ENCODE measurements at places on chromosomes 3 and 15.

- DNase-seq, result no peak
Observed at GRCh38 chr15:89512631-89513030, 16.2 kb upstream of the RHCG start.

DNA sequence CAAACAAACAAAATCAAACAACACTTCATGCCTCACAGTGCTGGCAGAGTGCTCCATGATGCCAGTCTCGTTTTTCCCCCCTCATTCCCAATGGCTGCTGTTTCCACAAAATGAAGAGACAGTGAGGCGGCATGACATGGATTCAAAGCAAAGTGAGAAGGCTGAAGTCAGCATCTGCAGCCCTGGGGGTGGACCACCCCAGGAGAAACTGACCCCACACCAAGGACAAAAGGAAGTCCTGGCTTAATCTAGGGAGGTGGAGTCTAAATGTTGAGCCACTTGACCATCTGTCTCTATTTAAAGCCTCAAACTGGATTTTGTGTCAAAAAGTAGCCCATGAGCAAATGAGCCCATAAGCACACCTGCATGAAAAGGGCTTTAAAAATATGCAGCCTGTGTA, 151.2 kb upstream of the RORA start:
- no peak for DNase-seq

GRCh38 chr3:52204337-52205073, 6.5 kb downstream of the ALAS1 start:
- DNase-seq, result peak; percentile 73

- no peak for DNase-seq
Observed at GRCh38 chr3:125137358-125138033, 75.1 kb downstream of the SLC12A8 start.

GRCh38 chr15:80456517-80457492, 52.6 kb downstream of the ARNT2 start:
- DNase-seq, result no peak

GRCh38 chr3:113745756-113746547, at the start of gene NAA50:
Gene NAA50, minus strand, starts transcription at chr3:113746249. Its CDS starts 300 bp downstream, at chr3:113745949.
- DNase-seq, result peak; percentile 91

- DNase-seq, result no peak
Observed at GRCh38 chr3:149167898-149168297, 38.5 kb downstream of the HPS3 start.

DNA sequence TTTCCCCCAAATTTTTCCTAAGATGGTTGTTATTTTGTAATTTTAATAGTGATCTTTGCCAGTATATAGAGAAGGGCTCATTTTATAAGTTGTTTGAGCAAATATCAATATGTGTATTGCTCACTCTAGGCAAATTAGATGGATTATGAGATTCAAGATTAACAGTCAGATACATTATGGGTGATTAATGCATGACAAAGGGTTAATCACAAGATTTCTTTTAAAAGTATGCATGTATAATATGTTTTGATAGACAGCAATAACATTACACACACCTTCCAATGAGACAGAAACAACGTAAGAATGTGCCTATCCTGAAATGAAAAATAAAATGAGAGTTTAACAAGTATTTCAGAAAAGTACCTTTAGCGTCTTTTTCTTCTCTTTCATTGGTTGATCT, 547.6 kb upstream of the AGTR1 start:
- DNase-seq, result no peak

- no peak for DNase-seq
Observed at GRCh38 chr15:38899300-38899699, 334.7 kb upstream of the RASGRP1 start.

DNA sequence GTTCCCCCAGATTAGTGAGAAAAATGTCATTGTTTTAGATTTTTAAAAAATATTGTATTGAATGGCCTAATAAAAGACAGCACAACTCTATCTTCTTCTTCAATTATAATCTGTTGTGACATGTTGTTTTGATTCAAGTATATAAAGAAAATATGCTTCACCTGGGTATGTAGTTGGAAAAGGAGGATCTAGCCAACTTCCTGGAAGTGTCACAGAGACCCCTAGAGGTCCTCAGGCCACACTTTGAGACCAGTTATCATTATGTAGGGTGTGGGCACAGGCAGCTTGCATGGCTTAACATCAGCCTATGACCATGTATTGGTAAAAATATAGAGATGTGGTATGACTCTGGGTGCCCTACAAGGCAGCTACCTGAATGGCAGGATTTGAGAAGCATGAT, 14.7 kb upstream of the RYR3 start:
- peak; percentile 12 for DNase-seq

DNA sequence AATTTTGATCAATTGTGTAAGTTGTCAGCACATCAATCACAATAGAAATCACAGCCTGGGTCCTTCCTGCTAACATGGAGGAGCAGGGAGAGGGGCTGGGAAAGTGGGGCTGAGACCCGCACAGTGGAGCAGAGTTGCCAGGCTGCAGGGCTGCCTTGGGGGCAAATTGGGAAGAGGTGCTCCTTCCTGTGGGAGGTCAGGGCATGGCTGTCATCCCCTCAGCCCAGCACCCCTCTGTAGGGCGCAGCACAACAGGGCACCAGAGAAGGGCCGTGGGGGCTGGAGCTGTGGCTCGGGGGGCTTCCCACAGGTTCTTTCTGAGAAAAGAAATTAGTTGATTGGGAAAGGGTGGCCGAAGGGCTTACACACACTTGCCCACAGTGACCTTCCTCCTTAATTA, 126.3 kb downstream of the NSMCE3 start:
- no peak for DNase-seq

DNA sequence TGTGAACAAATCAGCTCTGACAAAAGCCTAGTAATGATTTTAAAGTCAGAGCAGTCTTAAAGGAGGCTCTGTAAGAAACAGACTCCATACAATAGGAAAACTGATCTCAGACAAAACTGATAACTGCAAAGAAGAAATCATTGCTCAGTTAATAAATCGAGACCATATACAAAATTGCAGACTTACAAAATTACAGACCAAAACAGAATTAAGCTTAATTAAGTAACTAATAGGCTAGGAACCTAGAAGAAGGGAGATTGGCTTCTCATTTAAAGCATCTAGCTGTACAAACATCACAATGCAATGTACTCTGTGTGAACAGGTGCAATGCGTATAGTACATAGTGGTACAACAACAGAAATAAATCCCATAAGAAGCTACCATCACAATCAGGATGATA, 46.3 kb downstream of the ZBTB20 start:
- peak; percentile 35 for DNase-seq

DNA sequence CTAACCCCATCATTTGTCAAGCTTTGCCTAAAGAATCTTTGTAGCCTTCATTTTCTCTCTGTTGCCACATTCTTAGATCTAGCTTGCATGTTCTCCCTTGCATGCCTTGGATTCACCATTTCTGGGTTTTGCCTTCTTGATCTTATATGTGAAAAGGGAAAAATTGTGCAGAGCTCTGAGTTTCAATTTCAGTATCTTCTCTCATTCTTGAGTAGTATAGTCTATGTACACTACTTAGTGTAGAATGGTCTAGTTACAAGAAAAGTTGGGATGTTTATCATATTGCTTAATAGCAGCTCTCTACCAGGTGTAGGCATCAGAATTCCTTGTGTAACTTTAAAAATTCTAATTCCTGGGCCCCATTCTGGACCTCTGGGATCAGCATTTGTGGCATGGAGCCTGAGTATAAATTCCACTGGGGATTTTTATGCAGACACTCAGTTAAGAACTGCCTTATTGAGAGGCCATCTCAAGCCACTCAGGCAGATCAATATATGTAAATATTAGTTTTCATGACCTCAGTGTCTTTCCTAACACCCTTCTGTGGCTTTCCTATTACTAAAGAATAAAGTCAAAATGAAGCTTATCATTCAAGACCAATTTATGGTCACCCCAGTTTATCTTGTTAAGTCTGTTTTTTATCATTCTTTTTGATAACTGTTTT, 23.4 kb downstream of the GTF2E1 start:
- DNase-seq, result no peak

DNA sequence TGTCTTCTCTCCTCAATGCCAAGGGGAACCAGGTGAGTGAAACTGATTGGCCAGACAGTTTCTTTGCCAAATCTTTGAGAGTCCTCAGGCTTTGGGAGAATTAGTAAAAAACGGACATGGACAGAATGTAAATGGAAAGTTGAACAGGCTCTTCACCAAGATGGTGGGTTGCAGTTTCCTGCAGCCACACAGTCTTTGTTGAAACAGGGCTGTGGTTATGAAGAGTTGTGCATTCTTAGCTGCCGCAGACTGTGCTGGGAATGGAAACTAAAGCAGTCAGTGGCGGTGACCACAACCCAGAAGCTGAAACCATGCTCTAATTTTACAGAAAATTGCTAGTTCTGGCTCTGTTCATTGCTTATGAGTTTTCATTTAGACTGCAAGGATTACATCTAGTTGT, 42.1 kb upstream of the TASOR start:
- no peak for DNase-seq

DNA sequence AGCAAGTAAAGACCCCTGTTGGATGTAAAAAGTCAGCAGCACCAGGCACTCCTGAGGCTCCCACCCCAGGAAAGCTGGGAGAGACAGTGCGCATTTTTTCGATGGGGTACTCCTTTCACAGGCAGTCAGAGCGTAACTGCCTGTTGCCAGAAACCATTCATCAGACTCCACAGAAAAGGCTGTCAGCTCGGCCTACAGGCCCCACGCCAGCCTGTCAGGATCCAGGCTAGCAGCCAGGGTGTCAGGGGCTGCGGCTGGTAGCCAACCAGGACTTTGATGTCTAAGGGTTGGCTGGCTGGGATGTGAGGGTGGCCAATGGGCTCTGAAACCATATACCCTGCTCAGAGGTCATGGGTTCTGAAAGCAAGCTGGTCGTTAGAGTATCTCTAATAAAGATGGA, 164.5 kb downstream of the WNT5A start:
- DNase-seq, result no peak

DNA sequence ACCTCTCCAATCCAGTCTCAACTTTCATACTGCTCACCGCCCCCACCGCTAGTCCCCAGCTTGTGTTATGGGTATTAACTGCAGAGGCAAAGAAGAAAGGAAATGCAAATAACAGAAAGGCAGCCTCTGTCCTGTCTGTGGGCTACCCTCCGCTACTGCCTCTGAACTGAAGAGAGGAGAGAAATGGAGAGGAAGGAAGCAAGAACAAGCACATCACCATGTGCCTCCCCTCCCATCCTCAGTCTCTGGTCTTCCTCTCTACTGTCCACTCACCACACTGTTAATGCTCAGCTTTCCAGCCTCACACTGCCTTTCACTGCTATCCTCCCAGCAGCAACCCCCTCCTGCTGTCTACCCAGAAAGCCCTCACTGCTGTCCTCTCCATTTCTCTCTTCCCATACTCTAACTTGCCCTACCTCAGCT, 139.0 kb upstream of the SLC2A2 start:
- no peak for DNase-seq

DNA sequence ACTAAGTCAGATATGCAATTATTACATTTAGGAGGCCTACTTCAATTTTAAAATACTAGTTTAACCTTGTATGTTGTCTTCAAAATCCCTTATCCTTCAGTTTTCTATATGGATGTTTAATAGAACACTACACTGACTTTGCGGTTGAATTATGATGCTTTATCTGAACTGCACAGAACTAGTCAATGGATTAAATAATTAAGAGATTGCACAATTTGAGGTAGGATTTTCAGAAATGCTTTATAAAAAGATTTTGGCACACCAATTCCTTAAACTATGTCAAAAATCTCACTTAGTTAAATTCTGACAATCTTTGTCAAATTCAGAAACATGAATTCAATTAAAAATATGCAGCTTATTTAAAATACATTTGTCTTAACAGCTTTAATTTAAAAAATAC, 28.1 kb downstream of the ATOSA start:
- no peak for DNase-seq

- DNase-seq, result no peak
Observed at GRCh38 chr3:101865751-101866509, 16.6 kb downstream of the NFKBIZ start.

- DNase-seq, result no peak
Observed at GRCh38 chr3:118380576-118380975, 654.1 kb downstream of the IGSF11 start.

- DNase-seq, result no peak
Observed at GRCh38 chr15:101558221-101558941, 68.9 kb upstream of the PCSK6 start.

DNA sequence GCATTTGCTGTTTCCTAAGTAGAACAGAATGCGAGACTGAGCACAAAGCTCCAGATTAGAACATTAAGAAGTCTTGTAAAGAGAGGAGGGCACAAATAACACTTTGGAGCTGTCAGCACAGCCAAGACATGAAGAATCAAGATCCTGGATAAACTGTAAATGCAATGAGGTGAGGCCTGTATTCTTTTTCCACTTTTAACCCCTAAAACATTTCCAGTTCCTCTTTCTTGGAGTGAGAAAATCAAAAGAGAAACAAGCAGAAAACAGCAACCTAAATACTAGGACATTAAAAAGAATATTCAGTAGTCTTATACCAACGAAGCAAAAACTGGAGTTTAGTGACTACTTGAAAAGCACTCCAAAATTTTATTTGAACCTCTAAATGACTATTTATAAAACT, 204.3 kb downstream of the ZBTB20 start:
- no peak for DNase-seq

DNA sequence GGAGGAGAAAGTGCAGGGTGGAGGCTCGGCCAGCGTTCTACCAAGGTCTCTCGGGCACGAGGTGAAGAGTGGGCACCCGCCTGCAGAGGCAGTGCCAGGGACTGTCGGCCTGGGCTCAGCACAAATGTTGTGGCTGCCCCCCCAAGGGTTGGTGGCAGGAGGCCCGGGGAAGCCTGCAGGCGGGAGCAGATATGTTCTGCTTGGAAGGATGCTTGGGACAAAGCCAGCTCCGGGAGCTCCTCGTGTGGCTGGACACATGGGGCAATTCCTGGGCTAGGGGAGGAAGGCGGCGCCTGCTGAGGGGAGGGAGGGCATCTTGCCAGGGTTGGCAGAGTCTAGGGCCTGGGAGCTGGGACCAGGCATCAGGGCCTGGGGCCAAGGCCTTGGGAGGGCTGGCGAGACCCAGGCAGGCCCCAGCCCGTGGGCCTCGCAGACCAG, 30.4 kb upstream of the FBLN2 start:
- no peak for DNase-seq

- DNase-seq, result no peak
Observed at GRCh38 chr3:13770170-13771169, 109.4 kb downstream of the WNT7A start.

- no peak for DNase-seq
Observed at GRCh38 chr15:31309893-31310606, 16.6 kb upstream of the KLF13 start.

GRCh38 chr3:160616716-160617115, 51.3 kb upstream of the KPNA4 start:
- DNase-seq, result no peak

GRCh38 chr3:129003578-129004112, 2.5 kb downstream of the EFCC1 start:
- DNase-seq, result peak; percentile 75

DNA sequence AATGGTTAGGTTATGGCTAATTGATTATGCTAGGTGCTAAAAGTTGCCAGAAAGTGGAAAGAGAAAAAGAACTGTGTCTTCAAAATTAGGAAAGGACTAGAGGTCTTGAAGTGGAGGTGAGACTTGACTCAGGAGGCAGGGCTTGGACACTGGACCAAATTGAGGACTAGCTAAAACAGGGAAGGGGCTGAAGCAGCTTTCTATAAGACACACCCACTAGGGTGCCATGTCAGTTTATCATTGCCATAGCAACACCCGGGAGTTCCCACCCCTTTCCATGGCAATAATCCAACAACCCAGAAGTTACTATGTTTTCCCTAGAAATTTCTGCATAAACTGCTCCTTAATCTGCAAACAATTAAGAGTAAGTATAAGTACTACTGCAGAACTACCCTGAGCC, 42.9 kb upstream of the MITF start:
- DNase-seq, result no peak
